Germinal center (tissue), 1 donor: ENCODE measurements at places on chromosomes 6 and 20.

DNA sequence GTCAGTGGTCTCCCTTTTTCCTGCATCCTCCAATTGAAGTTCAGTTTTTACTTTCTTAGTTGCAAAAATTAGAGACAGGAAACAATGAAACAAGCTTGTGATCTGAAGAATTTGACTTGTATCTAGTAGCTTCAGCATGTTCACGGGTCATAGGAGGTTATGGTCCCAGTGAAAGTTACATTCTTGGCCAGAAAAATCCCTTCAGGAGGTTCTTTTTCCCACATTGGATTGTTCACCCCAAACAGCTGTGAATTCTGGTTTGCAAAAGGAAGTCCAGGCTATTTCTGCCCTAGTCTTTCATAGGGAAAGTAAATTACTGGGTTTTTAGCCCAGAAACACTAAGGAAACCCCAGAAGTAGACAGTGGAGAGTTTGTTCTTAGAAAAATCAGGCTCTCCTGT is 8.1 kb downstream of the ANKS1A start:
- DNase-seq, result no peak

- DNase-seq, result no peak
These were observed 293.3 kb downstream of the HACE1 start for GRCh38 chr6:104566411-104566810.

GRCh38 chr6:162999575-163000285 is 272.0 kb downstream of the PACRG start:
- no peak for DNase-seq

GRCh38 chr6:41656002-41656691 is 17.9 kb downstream of the MDFI start:
- no peak for DNase-seq

DNA sequence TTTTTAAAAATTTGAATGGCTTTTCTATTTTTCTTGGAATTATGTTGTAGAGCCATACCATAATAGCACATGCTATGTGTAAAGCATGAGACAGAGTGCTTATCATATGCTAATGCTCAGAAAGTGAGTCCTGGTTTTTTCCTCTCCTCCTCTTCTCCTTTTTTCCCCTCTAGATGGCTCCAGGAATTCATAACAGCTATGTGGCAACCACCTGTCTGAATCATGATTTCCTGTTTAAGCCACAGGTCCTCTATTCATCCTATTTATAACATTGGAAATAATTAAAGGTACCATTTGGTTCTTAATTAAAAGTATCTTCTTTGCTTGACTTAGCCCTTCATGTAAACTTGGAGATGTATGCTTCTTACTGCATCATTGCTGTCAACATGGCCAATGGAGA is 260.0 kb upstream of the MAP3K7 start:
- no peak for DNase-seq

GRCh38 chr6:50661636-50662035 is 51.7 kb upstream of the TFAP2D start:
- no peak for DNase-seq
